Inflammatory macrophage treated with lipopolysaccharide for 1 hour (primary cell): ENCODE measurements at places on chromosomes 12 and 14.

GRCh38 chr12:104426926-104427546, 29.7 kb upstream of the CHST11 start:
- no peak for DNase-seq

DNA sequence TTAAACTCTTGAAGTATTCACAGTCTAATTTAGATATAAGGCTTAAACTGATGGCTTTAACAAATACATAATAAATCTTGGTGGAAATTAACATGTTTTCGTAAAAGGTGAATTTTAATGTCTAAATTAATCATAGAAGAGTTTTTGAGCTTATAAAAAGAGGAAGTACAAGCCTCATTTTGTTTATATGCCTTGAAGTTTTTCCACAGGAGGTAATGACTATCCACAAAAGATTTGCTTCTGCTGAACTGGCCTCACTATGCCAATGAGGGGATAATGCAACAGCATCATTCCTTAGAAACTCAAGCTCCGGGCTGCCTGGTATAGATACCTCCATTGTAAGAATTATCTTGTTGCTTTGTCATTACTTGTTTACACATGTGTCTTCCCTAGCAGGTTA, 175.6 kb downstream of the DUSP6 start:
- DNase-seq, result no peak

- no peak for DNase-seq
Observed at GRCh38 chr14:99137913-99138571, 134.0 kb downstream of the BCL11B start.

- peak; percentile 82 for DNase-seq
Observed at GRCh38 chr12:7060353-7060954, at the start of gene C1S. TSS of gene C1S (plus strand) at chr12:7060718. CDS start at chr12:7061913, 1,195 bp downstream.

- no peak for DNase-seq
Observed at GRCh38 chr14:24943024-24943423, 106.9 kb downstream of the STXBP6 start.

GRCh38 chr14:78324353-78324752, 154.2 kb downstream of the NRXN3 start:
- DNase-seq, result no peak

- DNase-seq, result no peak
Observed at GRCh38 chr14:63457498-63457897, 85.7 kb downstream of the PPP2R5E start.

- DNase-seq, result no peak
Observed at GRCh38 chr14:27228053-27228452, 630.2 kb upstream of the NOVA1 start.

DNA sequence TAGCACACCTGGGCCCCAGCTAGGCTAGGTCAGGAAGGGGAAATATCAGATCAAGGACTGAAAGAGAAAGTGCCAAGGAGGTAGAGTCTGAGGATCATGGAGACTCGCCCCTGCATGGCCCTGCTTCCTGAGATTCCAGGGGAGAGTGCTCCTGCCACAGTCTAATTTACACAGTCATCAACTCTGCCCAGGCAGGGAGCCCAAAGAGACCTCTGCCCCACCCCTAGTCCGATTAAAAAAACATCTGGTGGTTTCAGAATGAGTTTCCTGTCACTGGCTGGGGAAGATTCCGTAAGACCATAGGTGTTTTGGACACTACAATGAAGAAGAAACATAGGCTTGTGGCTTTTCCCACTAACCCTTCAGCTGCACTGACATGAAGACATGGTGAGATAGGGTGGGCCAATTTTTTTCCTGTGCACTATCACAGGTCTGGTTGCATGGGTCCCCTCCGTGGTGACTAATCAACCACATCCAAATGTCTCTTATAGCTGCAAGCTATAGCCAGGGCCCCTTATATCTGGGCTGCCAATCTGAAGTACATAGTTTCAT, 31.5 kb upstream of the GZMB start:
- DNase-seq, result no peak

GRCh38 chr12:56143870-56144269, 8.5 kb upstream of the MYL6B start:
- no peak for DNase-seq

DNA sequence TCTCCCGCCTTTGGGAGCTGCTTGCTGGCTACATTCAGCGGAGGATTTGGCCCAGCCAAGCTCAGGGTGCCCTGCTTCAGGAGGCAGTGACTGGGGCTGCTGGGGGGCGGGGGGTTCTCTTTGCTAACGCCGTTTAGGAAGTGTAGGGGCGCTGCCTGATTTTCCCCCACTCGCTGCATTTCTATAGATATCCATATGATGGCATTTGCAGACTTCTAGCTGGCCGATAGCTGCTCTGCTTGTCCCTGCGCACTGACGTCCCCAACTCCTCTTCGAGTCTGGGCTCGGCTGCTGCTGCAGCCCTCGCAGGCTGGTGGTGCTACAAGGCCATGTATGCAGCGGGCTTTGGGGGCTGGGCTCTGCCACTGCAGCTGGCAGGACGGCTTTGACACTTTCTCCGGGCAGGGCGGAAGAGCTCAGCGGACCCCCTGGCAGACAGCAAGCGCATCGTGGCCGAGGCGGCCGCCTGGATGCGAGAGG, 3.1 kb downstream of the LRFN5 start:
- DNase-seq, result no peak

GRCh38 chr12:52295663-52296062, 4.3 kb upstream of the KRT81 start:
- DNase-seq, result peak; percentile 29

GRCh38 chr12:15580431-15580830, 208.8 kb downstream of the EPS8 start:
- no peak for DNase-seq
